ENCODE measurements at places on chromosomes 5 and 9.

GRCh38 chr5:151924564-151925301 lies at the start of gene GLRA1:
Gene GLRA1, minus strand, starts transcription at chr5:151924851. Its CDS starts 302 bp downstream, at chr5:151924549.
- peak; percentile 25 for DNase-seq

- no peak for DNase-seq
These were observed 419.8 kb downstream of the DMRT2 start for GRCh38 chr9:1469996-1470395.

GRCh38 chr9:96663506-96664120 lies 8.5 kb upstream of the PRXL2C start:
- peak; percentile 34 for DNase-seq

DNA sequence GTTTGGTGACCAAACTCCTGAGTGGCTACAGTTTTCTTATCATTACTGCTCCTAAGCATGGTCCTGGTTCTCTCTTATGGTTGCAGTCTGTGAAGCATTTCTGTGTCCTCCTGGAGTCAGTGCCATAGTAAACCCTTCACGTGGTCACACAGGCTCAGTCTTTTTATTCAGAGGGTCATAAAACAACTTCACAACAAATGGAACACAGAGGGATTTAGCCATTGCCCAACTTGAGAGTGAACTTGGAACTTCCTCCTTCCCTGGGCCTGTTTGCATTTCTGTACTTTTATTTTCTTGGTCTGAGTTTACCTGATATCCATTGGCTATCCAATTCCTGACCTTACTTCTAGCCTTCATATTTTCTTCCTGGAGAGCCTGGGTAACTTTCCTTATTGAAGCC lies 144.9 kb downstream of the CCDC192 start:
- DNase-seq, result no peak

DNA sequence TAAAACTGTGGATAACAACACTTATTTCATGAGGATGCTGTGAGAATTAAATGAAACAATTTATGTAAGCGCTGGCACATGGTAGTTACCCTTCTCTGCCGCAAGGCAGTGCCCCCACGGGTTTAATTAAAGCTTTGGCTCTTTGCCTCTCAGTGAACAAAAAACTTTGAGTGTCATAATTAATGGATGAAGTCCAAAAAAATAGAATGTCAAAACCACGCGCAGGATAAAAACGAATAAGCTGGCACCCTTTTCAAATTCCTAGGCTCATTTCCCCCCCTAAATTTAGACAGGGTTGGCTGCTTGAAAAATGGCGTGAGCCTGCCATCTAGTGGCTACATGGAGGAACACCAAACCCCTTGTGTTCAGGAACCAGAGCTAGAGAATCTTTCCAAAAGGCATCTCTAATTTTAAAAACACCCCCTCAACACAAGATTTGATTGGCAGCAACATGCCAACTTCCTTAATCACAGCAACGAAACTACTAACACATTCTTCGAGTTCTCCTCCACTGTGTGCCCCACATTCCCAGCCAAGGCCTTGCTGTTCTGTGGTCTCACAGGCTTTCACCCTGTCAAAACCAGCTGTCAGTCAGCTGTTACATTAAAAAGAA lies 29.0 kb upstream of the CCNG1 start:
- peak; percentile 52 for DNase-seq

GRCh38 chr5:124262470-124262869 lies 484.0 kb downstream of the ZNF608 start:
- DNase-seq, result no peak

DNA sequence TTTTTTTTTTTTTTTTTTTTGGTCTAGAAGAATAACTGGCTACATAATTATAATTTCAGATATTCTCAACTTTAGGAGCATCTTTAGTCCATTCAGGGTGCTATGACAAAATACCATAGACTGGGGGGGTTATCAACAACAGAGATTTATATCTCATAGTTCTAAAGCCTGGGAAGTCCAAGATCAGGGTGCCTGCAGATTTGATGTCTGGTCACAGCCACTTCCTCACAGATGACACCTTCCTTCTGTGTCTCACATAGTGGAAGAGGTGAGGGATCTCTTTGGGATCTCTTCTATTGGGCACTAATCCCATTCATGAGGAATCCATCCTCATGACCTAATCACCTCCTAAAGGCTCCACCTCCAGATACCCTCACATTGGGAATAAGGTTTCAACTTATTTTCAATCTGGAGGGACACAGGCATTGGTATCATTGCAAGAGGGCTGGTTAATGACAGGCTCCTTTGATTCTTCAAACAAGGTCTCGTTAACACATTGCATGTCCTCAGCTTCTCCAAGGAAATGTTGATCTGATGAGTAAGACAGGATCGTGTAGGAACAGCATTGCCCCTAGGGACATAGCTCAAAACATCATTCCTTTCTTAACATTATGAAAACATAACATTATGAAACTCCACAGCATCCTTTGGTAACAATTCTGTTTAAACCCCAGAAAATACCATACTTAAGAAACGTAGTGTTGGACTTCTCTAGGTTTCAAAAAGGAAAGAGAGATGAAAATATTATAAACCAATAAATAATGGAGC lies 372.4 kb downstream of the SEMA5A start:
- peak; percentile 85 for DNase-seq

DNA sequence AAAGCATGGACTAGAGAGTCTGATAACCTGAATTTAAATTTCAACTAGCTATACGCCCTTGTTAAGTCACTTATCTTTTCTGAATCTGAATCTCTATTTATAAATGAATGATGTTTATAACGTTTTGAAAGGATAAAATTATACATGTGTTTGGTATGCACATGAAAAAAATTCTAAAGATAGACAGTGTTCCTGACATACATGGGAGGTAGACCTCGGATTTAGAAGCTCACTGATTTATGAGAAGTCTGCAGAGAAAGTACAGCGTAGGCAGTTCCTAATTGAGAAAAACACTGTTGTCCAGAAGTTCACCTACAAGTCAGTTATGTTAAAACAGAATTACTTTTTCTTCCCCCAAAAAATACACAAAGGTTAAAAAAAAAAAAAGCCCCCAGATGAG lies 26.6 kb downstream of the MPDZ start:
- no peak for DNase-seq

GRCh38 chr5:145979270-145980223 lies 43.2 kb downstream of the SH3RF2 start:
- DNase-seq, result no peak

DNA sequence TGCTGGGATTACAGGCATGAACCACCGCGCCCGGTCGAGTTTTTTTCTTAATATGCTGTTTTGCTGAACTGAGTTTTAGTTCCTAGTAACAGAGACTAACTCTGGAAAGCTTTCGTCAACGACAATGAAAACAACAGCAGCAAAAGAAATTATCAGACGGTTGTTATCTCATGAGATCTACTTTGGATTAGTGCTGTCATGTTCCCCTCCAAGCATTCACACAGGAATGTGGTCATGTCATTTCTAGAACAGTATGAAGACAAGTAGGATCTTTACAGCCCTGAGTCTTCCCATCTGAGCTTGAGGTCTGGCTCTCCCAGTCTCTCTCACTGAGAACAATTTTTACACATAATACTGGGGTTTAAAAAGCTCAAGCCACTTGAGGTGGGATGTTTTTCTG lies 4.0 kb upstream of the ANKRD33B start:
- peak; percentile 26 for DNase-seq

GRCh38 chr9:92188969-92189781 lies 74.0 kb upstream of the SPTLC1 start:
- DNase-seq, result no peak

DNA sequence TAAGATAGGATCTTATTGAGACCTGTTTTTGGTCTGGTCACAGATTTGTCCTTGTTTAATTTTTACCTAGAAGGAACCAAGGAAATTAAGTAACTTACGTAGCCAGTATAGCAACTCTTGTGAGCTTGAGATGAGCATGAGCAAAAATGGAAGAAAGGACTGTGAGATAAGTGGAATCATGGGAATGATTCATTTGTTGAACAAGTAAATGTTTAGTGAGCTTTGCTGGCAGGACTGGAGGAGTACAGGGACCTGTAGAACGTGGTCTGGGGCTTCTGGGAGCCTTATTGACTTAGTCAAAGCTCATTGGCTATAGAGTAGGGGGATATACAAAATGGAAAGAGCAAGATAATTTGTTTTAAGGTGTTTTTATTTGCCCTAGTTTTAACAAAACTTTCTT lies 3.0 kb downstream of the RAD23B start:
- peak; percentile 15 for DNase-seq
